SW480 (cell line): ENCODE measurements at places on chromosomes 6 and 20.

DNA sequence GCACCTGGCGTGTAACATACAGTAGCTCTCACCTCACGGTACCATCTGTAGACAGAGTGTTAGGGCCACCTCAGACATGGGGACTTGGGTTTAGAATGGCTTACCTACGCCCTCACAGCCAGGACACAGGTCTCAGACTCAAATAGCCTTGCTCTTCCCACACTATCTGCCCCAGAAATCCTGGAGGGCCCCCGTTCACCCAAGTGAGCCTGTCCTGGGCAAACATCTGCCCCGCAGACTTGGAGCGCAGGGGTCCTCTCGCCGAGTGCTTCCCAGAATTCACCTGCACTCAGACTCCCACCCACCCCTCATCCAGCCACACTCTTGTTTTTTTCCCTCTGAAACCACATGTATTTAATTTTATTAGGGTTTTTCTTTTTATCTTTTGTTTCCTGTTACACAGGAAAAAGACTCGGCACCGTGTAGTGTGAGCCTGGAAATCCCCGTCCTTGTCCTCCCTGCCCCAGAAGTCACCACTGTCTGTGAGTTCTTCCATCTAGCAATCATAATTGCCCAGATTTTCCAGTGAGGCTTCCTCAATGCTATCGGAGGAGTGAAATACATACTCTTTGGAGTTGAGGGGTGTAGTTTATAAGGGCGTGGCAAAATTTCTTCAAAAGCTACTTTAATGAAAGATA lies 17.1 kb upstream of the MAP1LC3A start:
- no peak for DNase-seq

- no peak for DNase-seq
Measured at GRCh38 chr6:137877606-137878005, 10.5 kb downstream of the TNFAIP3 start.

- no peak for DNase-seq
Measured at GRCh38 chr6:158086504-158087223, 81.4 kb downstream of the SERAC1 start.

DNA sequence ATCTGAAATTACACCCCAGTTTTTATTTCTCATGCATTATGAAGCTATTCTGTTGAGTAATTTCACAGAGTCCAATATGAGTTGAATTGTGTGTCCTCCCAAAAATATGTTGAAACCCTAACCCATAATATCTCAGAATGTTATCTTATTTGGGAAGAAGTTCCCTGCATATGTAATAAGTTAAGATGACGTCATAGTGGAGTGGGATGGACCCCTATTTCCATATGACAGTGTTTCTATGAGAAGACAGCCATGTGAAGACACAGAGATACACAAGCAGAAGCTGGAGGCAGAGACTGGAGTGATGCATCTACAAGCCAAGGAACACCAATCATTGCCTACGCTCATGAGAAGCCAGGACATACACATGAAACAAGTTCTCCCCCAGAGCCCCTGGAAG lies 81.3 kb downstream of the RFPL4B start:
- no peak for DNase-seq

GRCh38 chr6:35047265-35048011 lies 93.7 kb downstream of the TCP11 start:
- DNase-seq: no peak

DNA sequence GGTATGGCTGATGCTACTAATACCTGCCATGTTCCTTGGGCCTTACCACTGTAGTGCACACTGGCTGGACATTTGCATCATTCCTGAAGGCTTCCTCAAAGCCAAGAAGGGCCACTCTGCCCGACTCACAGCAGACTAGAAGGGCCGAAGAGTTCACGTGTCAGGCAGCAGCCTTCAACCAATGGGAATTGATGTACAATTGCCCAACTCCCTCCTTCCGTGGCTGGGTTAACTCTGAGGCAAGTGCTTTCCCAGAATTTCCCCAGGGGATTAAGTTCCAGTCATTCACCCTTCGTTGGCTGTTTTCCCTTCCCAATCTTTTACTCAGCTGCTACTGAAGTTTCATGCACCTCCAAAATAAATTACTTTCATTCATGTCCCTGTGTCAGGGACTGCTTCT lies 29.8 kb downstream of the PSMB9 start:
- DNase-seq: no peak

DNA sequence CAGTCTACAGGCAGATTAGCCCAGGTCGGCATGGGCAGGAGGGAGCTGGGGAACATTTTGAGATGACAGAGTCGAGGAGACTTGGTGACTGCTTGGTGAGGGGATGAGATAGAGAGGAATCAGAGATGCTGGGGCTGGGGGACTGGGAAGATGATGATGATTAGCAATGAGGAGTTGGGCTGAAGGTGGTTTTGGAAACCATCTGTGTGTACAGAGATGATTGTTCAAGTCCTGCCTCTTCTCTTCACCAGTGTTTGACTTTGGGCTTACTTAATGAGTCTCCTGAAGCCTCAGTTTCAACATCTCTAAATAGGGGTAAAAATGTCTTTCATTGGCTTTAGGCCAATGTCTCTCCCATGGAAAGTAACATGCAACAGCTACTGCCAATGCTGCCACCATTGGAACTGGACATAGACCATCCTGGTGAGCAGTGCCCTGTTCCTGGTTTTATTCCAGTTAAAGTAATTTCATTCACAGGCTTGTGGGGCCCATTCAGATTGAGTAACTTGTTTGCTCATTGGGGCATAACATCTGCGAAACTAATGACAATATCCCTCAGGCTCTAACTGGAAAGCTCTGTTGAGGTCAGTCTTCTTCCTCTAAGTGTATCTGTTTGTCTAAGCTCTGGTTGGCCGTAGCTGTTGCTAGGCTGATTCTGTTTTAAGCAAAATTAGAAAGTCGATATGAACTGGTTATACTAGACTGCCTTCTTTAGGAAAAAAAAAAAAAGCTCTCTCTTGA lies 99.1 kb downstream of the ARMC2 start:
- DNase-seq: no peak
